WTC11 (cell line): ENCODE measurements at places on chromosomes 11 and 22. TPM values are rescaled to one million over a fixed set of nuclear protein-coding genes. Genes with fewer than 3 reads are reported as not detected.

EFCAB6 gene
- 0.25 to 0.94 TPM (median 0.41 TPM) in 3 replicates for total RNA-seq

KIRREL3 gene
- total RNA-seq = 0.59 to 1.1 TPM (median 0.76 TPM) in 3 replicates

GAL gene
- total RNA-seq = 102 to 110 TPM (median 108 TPM) in 3 replicates

ARHGAP20 gene
- total RNA-seq = 0.07 to 0.15 TPM (median 0.07 TPM) in 3 replicates

FBXO7 gene
- total RNA-seq = 59.4 to 64.0 TPM (median 60.7 TPM) in 3 replicates

DNA sequence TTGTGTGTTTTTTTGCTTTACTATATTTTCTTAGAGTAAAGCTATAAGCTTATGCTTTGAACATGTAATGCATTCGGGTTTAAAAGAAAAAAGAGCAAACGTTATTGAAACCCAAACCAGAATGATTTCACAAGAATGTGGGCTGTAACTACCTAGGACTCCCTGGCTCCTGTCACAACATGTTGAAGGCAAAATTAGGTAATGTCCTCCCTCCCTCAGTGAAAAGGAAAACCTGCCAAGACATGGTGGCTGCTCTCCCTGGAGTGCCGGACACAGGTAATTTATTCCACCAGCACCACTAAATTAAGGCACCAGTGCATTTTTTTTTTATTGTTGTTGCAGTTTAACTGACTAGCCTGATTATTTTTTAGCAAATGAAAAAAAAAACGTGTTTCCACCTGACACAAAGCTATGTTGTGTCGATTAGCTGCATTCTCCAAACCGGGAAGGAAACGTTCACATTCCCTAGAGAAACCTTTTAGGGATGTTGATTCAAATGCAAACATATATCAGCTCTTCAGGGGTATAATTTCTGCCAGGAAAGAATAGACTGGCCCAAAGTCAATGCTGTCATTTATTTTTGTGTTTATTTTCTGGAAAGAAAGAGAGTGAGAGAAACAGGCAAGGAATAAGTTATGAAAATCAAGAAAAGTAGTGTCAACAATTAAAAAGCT is 134.6 kb downstream of the CCDC34 start:
- DNase-seq = no peak

DNA sequence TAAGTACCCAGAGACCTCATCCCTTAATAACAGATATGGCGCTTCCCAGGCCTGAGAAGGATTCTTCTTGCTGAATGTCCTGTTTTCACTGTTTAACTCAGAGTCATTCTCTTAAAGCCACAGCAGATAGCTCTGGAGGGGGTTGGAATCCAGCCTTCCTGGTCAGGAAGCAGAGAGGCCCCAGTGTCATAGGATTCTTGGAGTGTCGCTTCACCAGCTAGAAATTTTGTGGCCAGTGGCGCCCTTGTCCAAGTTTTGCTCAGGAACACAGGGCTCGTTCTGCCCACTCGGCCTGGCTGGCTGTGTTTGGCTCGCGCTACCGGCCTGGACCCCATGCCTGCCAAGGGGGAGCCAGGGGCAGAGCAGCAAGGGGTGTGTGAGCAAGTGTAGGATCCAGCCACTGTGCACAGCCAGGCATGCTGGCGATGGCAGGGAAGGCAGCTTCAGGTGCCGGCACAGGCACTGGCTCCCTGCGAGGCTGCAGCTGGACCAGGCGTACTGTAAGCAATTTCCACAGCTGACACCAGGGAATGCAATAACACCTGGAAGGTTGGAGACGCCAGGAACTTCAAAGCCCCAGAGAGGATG is 214.8 kb upstream of the SESN3 start:
- peak; percentile 17 for DNase-seq

DNA sequence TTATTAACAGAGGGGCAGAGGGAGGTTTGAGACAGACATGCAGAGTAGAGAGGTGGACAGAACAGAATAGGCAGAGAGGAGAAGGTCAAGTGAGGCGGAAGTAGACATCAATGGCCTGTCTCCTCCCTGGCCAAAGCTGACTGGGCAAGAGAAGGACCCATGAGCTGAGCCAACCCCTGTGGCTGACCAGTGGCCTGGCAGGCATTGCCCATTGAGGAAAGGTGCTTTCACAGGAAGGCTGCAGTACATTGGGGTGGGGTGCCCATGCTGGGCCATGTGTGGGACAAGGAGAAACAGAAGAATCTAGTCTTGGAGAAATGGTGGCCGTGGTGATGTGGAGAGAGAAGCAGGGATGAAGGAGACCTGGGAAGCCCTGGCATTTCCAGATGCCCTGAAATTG is 76.0 kb downstream of the MYEOV start:
- DNase-seq = no peak
